ENCODE measurements at places on chromosomes 5 and 9.

DNA sequence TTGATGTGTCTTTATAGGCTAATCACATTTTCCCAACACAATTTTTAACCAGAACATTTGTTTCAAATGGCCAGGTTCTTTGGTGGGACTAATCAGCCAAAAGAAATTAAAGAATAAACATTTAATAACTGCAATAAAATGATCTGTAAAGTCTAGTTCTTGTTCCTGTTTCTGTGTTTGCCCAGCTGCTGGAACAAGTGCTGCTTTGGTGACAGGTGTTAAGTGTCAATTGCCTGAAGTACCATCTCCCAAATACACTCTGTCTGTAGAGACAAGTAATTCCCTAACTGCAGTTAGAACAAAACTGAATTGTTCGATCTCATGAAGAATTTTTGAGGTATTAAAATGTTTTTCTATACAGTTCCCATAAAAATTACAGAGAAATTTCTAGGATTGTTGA lies 402.3 kb upstream of the CHD1 start:
- DNase-seq = no peak

GRCh38 chr5:179805529-179806249 lies 977 bp downstream of the MGAT4B start:
- DNase-seq = no peak

DNA sequence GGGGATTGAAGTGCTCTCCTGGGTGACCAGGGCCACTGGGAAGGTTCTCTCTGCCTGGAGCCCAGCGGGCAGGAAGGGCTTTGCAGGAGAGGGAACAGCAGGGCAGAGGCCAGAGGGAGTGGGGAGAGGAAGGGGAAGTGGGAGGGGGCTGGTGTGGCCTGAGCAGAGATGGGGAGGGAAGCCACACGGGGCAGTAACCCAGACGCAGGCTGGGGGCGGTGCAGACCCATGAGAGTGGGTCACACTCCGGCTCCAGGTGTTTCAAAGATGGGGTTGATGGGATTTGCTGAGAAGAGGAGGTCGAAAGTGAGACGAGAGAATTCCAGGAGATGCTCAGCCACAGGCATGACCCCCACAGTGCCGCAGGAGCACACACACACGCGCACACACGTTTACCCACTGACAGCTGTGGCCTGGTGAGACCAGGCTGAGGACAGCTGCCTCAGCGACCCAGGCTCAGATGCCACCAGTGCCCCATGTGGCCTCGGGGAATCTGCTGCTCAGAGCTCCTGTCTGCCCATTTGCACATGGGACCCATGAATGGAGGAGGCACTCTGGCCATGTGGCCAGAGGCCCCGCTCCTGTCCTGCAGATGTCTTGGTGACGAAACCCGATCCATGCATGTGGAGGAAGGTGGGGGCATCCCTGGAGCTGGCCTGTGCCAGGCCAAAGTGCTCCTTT lies 32.7 kb upstream of the FCN2 start:
- DNase-seq = no peak

- no peak for DNase-seq
These were observed 518.6 kb downstream of the TLE4 start for GRCh38 chr9:80090317-80090716.

DNA sequence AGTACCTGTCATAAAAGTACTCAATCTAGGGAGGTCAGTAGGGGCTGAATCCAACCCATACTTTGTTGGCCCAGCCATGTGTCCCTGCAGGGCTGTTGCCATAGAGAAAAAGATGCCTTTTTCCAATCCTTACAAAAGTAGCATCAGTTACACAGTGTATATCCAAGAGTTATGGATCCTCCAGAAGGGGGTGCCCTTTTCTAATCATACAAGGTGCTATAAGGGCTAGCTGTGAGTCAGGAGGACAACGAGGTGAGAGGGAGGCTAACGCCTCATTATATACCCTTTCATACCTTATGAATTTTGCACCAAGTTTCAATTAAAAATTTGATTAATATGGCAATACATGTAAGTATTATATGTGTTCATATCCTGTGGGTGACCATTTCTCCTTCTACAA lies 4.8 kb downstream of the KIAA0825 start:
- no peak for DNase-seq

DNA sequence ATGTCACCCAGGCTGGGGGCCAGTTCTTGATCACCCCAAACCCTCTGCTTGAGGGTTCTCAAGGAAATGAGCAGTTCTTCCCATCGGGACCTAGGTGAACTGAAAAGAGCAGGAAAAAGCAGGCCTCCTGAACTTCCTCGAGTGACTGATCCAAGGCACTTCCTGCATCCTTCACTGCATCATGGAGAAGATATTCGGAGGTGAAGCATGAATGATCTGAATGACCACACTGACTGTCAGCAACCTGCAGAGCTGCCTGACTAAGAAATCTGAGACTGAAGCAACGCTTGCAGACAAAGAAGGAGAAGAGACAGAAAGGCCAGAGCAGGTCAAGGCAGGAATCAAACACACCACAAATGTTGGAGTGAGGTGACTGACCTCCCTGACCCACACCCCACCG lies 420.2 kb downstream of the AGTPBP1 start:
- DNase-seq = no peak

GRCh38 chr9:76600007-76600615 lies 141.1 kb downstream of the GCNT1 start:
- DNase-seq = no peak

DNA sequence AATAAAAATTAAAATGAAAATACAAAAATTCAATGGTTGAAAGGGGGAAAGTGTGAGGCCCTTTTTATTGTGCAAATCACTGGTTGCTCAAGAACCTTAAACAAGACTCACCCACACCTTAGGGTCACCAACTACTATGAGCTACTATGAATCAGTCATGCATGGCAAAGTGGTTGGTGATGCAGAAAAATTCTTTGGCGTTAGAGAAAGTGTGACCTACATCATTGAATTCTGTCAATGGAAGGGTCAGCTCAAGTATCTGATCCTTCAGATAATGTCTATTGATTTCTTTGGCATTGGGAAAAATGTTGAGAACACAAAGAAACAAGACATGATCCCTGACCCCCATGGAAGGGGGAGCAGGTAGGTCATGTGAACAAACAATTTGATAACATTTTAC lies 149.7 kb upstream of the ADCY2 start:
- DNase-seq = no peak

GRCh38 chr5:18027241-18027867 lies 393.1 kb downstream of the TAF11L14 start:
- DNase-seq = no peak

GRCh38 chr9:93589688-93590087 lies 13.3 kb downstream of the PHF2 start:
- DNase-seq = no peak

DNA sequence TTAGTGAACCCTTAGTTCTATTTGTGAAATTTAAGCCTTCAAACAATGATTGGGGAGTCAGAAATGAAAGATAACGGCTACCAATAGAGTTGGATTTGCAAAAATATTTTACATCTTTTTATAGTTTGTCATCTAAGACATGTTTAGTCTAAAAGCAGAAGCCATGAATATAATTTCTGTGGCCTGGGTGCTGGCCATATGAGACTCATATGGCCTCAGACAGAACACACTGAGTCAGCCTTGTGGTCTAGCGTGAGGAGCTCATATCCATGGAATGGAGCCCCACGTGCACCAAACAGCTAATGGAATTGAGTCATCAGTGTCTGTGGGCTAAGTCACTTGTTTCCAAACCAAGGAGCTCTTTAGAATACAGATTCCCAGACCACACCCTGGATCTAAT lies 240.7 kb upstream of the NREP start:
- DNase-seq = no peak

DNA sequence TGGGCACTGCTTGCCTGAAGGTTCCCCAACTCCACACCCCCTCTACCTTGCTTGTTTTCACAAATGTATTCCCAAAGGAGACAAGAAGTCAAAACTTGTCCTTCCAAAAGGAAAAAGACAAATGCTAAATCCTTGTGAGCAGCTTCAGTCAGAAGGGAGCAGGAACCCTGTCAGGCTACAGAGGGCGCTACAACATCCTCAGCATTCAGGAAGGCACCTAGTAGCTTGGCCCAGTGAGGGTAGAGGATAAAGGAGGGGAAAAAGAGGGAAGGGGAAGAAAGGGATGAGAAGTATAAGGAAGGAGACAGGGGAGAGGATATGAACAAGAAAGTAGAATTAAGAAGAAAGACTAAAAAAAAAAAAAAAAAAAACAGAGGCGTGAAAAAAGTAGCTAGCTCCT lies 97.5 kb downstream of the MLLT3 start:
- no peak for DNase-seq

DNA sequence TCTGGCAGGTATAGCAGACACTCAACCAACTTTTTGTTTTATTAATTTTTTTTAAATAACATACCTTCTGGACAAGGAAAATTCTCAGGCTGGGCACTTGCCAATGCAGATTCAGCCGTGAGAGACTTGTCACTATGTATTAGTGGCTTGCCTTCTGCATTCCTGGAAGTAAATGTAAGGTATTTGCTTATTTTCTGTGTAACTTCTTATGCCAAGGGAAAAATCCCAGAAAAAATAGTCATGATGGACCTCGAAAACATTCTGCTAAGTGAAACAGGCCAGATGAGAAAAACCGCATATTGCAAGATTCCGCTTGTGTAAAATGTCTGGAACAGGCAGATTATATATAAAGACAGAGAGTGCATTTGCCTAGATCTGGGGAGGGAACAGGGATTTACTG lies 260.3 kb upstream of the DAPK1 start:
- no peak for DNase-seq

DNA sequence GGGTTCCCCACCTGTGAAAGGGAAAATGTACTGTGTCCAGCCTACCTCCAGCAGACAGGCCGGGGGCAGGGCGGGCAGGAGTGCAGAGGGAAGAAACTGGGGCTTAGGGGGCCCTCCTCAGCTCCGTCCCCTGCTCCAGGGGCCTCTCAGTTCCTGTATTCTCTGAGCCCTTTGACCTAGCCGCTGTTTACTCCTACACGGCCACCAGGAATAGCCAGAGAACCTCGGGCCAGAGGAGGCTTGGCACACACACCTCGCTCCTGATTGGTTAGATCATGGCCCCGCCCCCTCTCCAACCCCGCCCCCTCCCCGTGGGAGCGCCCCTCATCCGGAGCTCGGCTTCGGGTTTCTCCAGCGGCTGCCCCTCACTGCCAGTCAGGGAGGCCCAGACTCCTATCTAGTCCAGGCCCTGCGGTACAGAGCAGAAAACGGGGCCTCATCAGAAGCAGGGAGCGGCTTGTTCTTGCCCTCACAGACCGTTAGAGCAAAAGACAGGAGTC lies 2.2 kb downstream of the ST6GALNAC6 start:
- DNase-seq = no peak

DNA sequence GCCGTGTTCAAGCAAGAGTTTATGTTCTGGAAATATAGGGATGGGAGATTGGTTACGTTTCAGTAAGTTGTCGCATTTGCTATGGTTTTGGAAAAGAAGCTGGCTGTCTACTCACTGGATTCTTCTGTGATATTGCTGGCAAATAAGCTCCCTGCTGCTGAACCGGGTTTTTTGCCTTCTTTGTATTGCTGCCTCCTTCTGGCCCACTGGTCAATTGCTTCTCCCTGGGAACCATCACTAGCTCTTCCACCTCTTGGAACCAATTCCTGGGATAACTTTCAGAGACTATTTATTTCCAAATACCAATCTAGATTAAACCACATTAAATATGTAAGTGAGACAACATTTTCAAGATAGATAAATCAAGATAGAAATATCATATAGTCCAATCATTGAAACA lies 43.0 kb downstream of the NUDT12 start:
- no peak for DNase-seq

- DNase-seq = no peak
These were observed 60.5 kb upstream of the ITGA2 start for GRCh38 chr5:52928689-52929088.

GRCh38 chr5:60455589-60455988 lies 244.4 kb downstream of the DEPDC1B start:
- DNase-seq = no peak

DNA sequence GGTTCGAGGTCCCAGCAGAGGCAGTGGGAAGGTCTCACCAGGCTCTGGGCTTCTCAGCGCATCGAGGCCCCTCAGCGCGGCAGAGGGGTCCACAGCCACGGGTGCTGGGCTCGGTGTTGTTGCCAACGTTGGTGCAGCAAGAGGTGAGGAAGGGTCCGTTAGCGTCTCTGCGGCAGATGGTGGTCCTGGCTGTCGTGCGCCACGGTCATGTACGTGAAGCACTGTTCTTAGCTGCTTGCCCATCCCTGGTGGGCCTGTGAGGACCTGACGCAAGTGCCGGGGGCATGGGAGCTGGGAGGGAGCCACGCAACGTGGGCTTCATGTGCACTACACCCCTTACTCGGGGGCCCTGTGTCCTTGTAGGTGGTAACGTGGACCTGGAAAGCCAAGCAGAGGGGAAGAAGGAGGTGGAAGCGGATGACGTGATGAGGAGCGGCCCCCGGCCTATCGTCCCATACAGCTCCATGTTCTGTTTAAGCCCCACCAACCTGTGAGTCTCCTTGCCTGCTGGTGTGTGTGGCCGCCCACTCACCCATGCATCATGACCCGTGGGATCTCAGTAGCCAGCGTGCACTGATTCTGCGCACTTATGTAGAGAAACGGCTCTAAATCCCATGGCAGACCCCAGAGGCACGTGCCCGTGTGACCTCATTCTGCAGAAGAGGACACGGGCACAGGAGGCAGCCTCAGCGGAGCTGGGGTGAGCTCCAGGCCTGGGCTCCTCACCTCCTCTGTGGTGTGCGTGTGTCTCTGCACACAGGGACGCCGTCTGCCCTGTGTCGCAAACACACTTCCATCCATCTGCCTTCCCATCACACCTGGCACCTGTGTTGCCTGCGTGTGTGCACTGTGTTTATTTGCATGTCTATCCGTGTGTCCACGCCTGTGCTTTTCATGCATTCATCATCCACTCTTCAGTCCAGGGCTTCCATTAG lies 166.1 kb downstream of the CACNA1B start:
- no peak for DNase-seq

DNA sequence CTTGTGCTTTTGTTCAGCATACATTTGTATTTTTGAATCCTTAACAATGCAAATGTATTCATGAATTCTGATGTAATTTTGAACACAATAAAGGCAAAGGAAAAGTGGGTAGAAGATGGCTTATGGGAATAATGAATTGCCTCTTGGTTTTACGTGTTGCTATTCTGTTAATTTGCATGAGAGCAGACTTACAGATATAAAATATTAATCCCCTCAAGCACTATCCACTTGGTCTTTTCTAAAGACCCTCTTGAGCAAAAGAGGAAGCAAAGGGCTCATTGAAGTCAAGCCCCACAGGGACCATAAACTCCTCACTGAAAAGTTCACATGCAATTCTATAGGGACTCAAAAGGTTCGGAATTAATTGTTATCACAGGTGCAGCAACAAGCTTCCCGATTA lies 51.9 kb downstream of the OSTF1 start:
- DNase-seq = no peak

DNA sequence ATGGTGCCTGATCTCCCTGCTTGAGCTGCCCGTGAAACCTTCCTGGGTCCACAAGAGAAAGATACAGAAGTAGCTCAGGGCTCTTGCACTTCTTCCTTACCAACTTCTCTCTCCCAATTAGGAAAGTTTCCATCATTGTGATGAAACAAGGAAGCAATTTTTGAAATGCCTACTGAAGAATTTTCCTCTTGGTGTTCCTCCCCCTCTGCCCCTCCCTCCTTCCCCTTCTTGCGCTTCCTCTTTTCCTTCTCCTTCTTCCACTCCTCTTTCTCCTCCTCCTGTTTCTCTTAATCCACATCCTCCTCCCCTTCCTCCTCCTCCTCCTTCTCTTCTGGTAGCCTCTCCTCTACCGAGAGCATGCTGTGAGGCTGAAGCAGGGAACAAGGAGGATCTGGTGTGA lies 36.3 kb upstream of the OTULINL start:
- DNase-seq = no peak

Measured in stimulated activated naive B cell treated with anti-CD40 and anti-IgM and Interleukin-4, amounts not matched to agents 10 μg/mL and 1 μg/mL and 100 μg/mL, for 72 hours (primary cell).